ENCODE measurements at places on chromosomes 13 and 19. TPM values are rescaled to one million over a fixed set of nuclear protein-coding genes. Genes with fewer than 3 reads are reported as not detected.

TTC9B gene
- not detected for polyA plus RNA-seq

GPC5 gene
- not detected for polyA plus RNA-seq

KCNJ14 gene
- not detected for polyA plus RNA-seq

S1PR5 gene
- polyA plus RNA-seq = 0.07 TPM

ZNF586 gene
- polyA plus RNA-seq = 10.7 TPM

ZNF837 gene
- polyA plus RNA-seq = 1.2 TPM

CAPS gene
- polyA plus RNA-seq = 3.6 TPM

LIG4 gene
- polyA plus RNA-seq = 5.4 TPM

NCCRP1 gene
- polyA plus RNA-seq = 0.52 TPM

GPR4 gene
- 1.8 TPM for polyA plus RNA-seq

CBY2 gene
- not detected for polyA plus RNA-seq

LRRC8E gene
- 1.2 TPM for polyA plus RNA-seq

LYL1 gene
- polyA plus RNA-seq = 18.4 TPM

ZNF773 gene
- 1.2 TPM for polyA plus RNA-seq

MCF2L gene
- polyA plus RNA-seq = 51.1 TPM

ZNF415 gene
- 2.5 TPM for polyA plus RNA-seq

KIR2DL4 gene
- polyA plus RNA-seq = not detected

LCP1 gene
- polyA plus RNA-seq = 112 TPM

SIGLEC8 gene
- 4.9 TPM for polyA plus RNA-seq

KLF5 gene
- polyA plus RNA-seq = 116 TPM

FCER2 gene
- 0.46 TPM for polyA plus RNA-seq

ENOX1 gene
- 1.2 TPM for polyA plus RNA-seq

KBTBD7 gene
- 2.8 TPM for polyA plus RNA-seq

EML2 gene
- polyA plus RNA-seq = 40.2 TPM

SWSAP1 gene
- 3.0 TPM for polyA plus RNA-seq

PDE4C gene
- not detected for polyA plus RNA-seq

BEST2 gene
- polyA plus RNA-seq = 45.8 TPM

GNA15 gene
- 5.6 TPM for polyA plus RNA-seq

TINCR gene
- polyA plus RNA-seq = 27.5 TPM

CEACAM7 gene
- polyA plus RNA-seq = 1,079 TPM

KIR3DL1 gene
- 0.04 TPM for polyA plus RNA-seq

ATP4B gene
- polyA plus RNA-seq = not detected

ZNF534 gene
- polyA plus RNA-seq = not detected

Data from sigmoid colon (tissue), 7 donors.